ENCODE measurements at places on chromosomes 16 and 17. TPM values are rescaled to one million over a fixed set of nuclear protein-coding genes. Genes with fewer than 3 reads are reported as not detected.

GRCh38 chr17:40290629-40291280 is 3.1 kb downstream of the CDC6 start:
- H3K27me3 ChIP-seq = no peaks in the 10 kb centered on the region
- no peak overlapping the region for H3K4me3 ChIP-seq
- no peak for DNase-seq
- H3K36me3 ChIP-seq = peaks cover 44% of the 10 kb centered on the region

GRCh38 chr16:14249291-14250032 is 178.3 kb downstream of the MRTFB start:
- peaks cover 77% of the 10 kb centered on the region for H3K36me3 ChIP-seq
- H3K27ac ChIP-seq = no peak overlapping the region
- no peak overlapping the region for H3K4me3 ChIP-seq

SCPEP1 gene
- total RNA-seq = 27.1 TPM

GRCh38 chr16:1366060-1366711 is 14.5 kb downstream of the GNPTG start:
- no peak for DNase-seq
- peaks cover 46% of the 10 kb centered on the region for H3K36me3 ChIP-seq
- H3K27me3 ChIP-seq = no peaks in the 10 kb centered on the region
- no peaks in the 10 kb centered on the region for H3K4me1 ChIP-seq

PRSS22 gene
- 2.4 TPM for total RNA-seq

All from H9 (cell line).